CD8-positive, alpha-beta memory T cell (primary cell): ENCODE measurements at places on chromosomes 6 and 20. TPM values are rescaled to one million over a fixed set of nuclear protein-coding genes. Genes with fewer than 3 reads are reported as not detected.

- DNase-seq, result no peak
Observed at GRCh38 chr6:46393161-46393939, 97.9 kb downstream of the RCAN2 start.

The DUSP15 gene
- not detected for total RNA-seq

DNA sequence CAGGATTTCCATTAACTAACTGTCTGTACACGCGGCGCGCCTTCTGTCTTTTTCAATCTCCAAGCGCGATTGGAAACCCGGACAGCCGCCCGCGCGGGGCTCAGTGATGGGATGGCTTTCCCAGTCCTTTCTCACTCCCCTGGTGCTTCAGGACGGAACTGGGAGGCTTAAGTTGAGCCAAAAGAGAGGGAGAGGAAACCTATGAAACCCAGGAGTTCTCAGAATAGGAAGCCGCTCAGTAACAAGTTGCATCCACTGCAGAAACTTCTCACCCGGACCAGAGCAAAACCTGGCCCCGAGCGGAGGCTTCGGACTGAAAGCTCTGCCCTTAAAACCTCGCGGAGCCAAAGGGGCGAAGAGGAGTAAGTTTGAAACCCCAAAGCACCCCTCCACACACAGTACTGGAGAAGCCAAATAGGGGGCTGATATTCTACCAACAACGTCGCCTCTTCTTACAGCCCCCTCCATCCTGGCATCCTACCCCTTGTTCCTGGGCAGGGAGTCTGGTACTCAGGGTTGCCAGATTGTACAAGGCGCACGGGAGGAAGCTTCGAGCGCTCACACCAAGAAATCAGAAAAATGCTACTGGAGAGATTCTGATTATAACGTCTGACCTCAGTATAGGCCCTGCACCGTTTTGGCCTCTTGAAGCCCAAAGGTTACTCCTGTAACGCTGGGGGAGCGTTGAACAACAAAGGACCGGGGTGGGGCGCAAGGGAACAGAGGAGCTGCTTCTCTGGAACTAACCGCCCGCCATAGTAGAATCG lies 906 bp upstream of the COL12A1 start:
- DNase-seq, result no peak

GRCh38 chr6:70107852-70108629 lies 194.8 kb downstream of the COL9A1 start:
- DNase-seq, result peak; percentile 19

- no peak for DNase-seq
Observed at GRCh38 chr6:53583451-53583850, 38.5 kb upstream of the GCLC start.

The GJE1 gene
- total RNA-seq, result not detected

The HLA-DRA gene
- total RNA-seq, result 39.1 TPM

GRCh38 chr6:109478222-109478805 lies 4.7 kb downstream of the ZBTB24 start:
- no peak for DNase-seq

The PRDM13 gene
- total RNA-seq, result 0.07 TPM

DNA sequence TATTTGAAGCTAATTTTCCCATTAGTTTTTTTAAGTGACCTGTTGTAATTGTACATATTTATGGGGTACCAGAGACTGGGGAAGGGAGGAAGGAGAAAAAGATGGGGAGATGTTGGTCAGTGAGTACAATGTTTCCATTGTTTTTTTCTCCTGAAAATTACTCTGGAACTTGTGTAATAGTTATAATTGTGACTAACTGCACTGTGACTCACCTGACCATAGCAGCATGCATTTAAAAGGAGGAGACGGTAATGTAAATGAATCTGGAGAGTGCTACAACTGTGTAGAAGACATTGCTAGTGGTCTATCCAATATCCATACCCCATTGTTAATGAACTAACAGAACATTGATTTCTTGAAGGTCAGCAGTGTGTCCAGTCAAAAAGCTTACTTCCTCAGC lies 133.4 kb downstream of the RFPL4B start:
- no peak for DNase-seq

The PTK6 gene
- total RNA-seq, result 0.31 TPM

DNA sequence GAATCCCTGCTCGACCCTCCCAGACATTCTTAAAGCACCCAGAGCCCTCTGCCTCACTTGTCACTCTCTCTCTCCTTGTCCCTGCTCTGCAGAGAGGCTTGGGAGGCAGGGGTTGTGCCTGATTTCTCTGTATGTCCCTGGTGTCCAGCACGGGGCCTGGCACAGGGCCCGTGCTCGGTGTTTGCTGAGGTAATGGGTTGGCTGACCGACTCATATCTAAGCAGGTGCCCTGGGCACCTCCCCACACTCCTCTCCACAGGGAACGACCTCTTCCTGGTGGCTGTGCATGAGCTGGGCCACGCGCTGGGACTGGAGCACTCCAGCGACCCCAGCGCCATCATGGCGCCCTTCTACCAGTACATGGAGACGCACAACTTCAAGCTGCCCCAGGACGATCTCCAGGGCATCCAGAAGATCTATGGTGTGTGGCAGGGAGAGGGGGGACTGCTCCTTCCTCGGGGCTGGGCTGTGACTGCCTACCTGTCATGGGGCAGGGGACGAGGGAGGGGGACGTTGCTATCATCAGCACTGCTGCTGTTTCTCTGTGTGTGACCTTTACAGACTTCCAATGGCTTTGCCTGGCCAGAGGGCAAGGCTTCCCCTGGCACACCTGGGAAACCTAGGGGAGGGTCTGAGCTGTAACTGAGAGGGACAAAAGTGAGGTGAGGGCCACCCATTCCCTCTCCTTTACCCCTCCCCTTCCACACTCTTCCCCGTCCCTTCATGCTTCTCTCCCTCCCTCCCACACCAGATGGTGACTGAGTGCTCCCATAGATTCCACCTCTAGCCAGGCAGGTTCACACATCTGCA lies 14.2 kb downstream of the MMP24OS start:
- DNase-seq, result no peak

The LY6G6D gene
- not detected for total RNA-seq

DNA sequence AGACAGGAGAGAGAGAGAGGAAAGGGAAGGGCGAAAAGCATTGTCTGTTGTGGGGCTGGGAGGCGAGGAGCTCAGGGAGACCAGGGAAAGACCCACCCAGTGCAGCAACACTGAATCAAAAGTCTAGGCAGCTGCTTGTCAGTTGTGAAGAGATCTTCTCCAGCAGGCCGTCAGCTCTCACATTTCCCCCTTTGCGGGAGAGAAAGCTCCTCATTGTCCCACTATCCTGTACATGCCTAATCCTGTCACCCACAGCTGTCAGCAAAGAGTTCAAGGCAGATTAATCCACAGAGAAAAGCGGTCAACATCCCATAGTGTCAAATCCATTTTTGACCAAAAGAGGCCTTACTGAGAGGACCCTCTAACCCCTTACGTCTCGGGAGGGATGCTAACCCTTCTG lies 27.3 kb downstream of the RNF182 start:
- no peak for DNase-seq

DNA sequence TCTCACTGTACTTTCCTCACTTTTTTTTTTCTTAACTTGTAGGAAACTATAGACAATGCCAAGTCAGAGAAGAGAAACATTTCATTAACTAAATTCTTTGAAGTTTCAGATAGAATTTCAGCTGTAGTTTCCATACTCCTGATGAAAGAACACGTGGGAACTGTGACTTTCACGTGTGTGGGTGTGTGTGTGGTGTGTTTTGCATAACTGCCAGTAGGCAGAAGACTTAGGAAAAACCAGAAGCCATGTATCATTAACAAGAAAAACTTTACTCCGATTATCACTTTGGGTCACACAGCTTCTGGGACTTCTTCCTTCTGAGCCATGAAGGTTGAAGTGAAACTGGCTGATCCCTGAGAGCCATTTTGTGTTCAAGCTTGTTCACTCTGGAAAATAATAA lies 483.3 kb downstream of the TFAP2B start:
- no peak for DNase-seq
